ENCODE measurements at places on chromosomes 16 and 17.

- no peak for DNase-seq
These were observed 118.5 kb upstream of the CACNG5 start for GRCh38 chr17:66716236-66717026.

DNA sequence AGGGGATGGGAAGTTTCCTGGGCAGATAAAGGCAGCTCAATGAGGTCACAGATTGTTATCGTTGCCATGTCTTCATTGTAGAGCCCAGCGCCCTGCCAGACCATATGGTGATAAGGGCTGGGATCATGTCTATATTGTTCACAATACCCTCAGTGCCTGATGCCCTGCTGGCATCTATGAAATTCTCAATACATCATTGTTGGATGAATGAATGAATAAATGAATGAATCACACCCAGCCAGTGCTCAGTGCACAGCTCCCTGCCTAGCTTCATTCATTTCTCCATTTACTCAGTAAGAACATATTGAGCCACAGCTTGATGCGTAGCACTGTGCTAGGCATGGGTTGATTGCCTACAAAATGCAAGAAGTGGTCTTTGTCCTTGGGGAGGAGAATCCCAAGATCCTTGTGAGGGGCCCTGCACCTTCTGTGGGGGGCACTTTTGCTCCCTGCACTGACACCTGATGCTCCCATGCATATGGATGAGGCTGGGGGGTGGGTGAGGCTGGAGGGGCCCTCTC lies 29.7 kb downstream of the MRC2 start:
- DNase-seq, result no peak

DNA sequence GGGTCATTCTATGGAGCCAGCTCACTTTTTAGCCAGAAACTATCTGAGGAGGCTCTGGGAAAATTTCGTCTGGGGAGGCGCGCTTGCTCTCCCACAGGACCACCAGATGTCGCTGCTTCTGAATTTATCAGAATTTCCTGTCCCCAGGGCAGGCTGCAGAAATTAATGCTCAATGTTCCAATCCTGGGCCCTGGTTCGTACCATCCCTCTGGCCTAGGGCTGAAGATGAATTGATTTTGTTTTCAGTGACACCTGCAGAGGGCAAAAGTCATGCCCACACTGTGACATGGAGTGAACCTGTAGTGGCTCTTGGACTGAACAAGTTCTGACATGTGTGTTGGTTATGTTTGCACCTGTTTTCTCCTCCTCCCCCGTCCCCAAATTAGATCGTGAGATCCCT lies 482.6 kb downstream of the NPIPA7 start:
- DNase-seq, result peak; percentile 19

DNA sequence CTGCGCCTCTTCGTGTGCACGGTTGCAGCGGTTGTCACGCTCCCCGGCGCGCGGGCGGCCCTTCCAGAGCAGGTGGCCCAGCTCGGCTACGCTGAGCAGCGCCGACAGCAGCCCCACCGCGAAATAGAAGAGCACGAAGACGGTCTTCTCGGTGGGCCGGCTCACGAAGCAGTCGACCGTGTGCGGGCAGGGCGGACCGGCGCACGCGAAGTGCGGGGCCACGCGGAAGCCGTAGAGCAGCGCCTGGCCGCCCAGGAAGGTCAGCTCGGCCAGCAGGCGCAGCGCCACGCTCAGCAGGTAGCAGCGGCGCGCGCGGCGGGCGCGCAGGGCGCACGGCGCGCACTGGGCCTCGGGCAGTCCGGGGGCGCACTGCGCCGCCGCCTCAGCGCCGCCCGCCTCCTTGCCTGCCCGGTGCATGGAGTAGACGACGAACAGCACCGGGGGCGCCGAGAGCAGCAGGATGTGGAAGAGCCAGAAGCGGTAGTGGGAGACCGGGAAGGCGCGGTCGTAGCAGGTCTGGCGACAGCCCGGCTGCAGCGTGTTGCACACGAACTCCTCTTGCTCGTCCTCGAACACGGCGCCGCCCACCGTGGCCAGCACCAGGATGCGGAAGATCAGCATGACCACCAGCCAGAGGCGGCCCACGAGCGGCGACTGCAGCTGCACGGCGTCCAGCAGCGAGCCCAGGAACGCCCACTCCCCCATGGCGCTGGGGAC lies 1.3 kb downstream of the GJD3 start:
- no peak for DNase-seq

DNA sequence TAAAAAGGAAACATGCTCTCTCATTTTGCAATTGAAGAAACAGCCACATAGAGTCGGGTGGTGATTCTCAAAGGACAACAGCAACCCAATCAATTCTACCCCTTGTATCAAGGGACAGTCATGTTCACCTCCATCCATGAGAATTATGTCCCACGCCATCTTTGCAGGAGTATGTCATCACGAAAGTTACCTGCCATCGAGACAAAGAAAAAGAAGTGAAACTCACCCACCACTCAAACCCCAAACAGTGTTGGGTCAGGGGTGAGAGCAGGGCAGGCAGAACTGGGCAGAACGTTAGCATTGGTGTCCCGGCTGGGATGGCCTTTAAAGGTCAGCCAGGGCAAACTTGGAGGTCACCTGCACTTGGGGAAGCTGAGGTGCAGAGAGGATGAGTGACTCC lies 24.2 kb upstream of the HNF1B start:
- DNase-seq, result no peak

- DNase-seq, result no peak
These were observed 37.2 kb downstream of the CDK5R1 start for GRCh38 chr17:32523827-32524552.

DNA sequence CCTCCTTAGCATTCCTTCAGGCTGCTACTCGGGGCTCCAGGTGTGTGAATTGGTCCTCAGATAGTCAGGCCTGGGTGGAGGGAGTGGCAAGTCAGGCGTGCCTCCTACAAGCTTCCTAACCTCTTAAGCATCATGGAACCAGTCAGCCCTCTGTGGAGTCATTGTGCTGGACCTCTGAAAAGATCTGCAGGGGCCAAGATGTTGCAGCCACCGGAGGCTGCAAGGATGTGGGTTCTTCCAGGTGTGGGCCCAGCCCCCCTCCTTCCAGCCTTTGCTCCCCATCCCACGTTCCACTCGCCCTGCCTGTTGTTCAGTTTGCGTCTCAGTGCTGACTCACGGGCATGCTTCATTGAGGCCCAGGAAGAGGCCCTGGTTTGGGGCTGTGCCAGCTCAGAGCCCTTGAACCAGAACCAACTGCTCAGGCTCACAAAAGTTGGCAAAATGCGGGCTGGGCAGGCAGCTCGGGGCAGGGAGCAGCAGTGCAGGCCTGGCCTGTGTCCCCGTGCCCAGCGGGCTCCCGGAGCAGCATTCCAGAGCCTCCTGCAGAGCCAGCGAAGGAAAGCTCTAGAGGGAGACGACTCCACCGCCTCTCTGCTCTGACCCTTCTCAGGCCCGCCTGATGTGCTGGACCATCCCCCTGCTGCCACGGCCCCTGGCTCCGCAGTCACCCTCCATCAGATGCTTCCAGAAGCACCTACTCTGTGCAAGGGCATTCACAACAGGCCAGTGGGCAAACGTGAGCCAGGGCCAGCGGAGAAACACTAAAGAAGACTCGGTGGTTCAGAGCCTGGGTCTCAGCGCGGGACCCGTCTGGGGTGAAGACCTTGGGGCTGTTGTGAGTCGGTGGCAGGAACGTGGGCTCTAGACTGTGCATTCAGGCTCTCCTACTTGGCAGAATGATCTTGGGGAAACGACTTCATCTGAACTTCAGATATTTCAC lies 7.5 kb downstream of the LDHD start:
- DNase-seq, result peak; percentile 73

DNA sequence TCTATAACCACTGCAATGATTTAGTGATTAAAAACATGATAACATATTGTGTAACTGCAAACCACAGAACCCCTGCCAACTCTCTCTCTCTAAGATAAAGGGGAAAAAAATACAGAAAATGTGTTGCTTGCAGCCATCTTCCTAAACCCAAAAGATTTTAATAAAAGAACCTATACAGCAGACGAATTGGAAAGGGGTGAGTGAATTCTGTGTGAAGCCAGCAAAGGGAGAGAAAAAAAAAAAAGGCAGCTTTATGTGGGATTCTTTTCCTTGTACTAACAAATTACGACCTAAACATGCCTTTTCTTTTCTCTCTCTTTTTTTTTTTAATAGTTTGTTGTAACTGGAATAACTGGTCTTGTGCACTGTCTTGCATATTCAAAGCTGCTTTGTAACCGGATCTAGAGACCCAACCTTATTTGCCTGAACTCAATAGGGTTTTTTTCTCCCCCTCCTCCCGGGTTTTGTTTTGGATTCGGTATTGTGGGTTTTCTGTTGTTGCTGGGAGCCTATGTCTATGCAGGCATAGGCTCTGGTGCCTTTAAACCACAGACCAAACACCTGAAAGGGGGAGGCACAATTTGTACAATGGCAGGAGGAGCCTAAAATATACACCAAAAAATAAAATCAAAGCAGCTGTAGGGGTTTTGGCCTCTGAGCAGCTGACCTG lies 7.0 kb upstream of the ZFHX3 start:
- no peak for DNase-seq

Data from activated effector memory CD4-positive, alpha-beta T cell treated with Interleukin-2 at 50 U/mL for 16 hours (primary cell).